T-cell (primary cell): ENCODE measurements at places on chromosomes 12 and 14. TPM values are rescaled to one million over a fixed set of nuclear protein-coding genes. Genes with fewer than 3 reads are reported as not detected.
A peak's percentile ranks its signal among the peaks of the same experiment; 100 is the strongest.

DNA sequence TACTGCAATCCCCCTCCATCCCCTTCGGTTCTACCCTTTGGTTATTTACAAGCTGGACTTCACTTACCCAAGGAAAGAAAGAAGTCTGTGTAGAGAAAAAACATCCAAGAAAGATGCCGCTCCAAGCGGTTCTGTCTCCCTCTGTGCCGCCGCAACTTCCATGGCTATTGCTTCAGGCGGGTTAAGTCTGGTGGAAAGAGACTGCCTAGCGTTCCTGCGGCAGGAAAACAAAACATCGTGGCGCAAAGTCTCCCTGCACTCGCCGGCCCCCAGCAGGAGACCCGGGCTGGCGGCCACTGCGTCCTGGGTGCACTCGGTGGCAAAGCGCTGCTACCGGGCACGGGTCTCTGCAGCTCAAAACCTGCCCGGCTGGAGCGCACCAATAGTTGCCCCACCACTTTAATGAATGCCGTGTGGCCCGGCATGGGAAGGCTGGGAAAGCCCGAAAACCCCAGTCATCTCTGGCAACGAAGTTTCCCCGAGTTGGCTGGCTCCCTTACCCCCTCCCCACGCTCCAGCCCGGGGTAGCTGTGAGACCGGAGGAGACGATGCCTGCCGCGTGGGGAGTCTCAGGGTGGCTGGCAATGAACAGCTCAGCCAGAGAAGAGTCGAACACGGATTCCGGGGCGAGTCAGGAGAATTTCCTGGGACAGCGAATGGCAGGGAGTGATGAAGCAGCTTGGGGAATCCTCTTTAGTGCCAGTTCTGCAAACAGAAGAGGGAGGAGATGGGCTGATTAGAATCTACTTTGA lies 3.5 kb upstream of the KCNK10 start:
- H3K4me1 ChIP-seq = no peaks in the 10 kb centered on the region
- peaks cover 46% of the 10 kb centered on the region for H3K27me3 ChIP-seq
- H3K27ac ChIP-seq = no peak overlapping the region
- H3K36me3 ChIP-seq = no peaks in the 10 kb centered on the region
- H3K4me3 ChIP-seq = no peak overlapping the region
- DNase-seq = no peak

GRCh38 chr12:67650388-67651131 lies 2.0 kb downstream of the DYRK2 start:
- H3K27me3 ChIP-seq = no peaks in the 10 kb centered on the region
- peaks cover 42% of the 10 kb centered on the region for H3K4me1 ChIP-seq
- peak; percentile 5 for DNase-seq
- peak overlapping the region; percentile 96 for H3K4me3 ChIP-seq
- peak overlapping the region; percentile 62 for H3K27ac ChIP-seq

DNA sequence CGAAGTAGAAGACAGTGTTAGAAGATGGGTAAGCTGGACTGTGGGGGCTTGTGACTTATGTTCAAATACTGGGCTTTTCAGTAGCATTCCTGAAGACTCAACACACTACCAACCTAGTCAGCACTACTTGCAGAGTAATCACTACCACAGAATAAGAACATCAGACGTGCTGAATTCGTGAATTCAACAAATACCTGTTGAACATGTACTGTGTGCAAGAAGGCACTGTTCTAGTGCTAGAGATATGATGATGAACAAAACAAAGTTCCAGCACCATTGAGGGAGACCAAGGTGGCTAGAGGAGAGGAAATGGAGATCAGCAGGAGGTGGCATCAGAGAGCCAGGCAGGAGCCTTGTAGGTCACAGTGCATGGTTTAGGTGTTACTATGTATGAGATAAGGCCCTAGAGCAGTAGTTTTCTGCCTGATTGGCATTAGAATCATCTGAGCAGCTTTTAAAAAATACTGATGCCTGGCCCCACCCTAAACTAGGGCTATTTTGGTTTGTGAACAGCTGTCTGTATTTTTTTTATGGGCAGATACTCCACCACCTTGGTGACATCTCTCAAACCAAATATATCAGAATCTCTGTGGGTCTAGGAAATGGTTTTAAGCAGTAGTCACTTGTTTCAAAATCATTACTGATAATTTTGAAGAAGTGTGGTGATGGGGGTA lies 26.8 kb downstream of the FERMT2 start:
- no peak overlapping the region for H3K4me3 ChIP-seq
- peaks cover 5% of the 10 kb centered on the region for H3K4me1 ChIP-seq
- no peaks in the 10 kb centered on the region for H3K36me3 ChIP-seq
- no peak overlapping the region for H3K27ac ChIP-seq

ULK1 gene
- 59.5 TPM for total RNA-seq

INHBE gene
- total RNA-seq = 0.13 TPM

PGF gene
- not detected for total RNA-seq

- DNase-seq = peak; percentile 61
- H3K4me3 ChIP-seq = no peak overlapping the region
- H3K27ac ChIP-seq = no peak overlapping the region
- peaks cover 5% of the 10 kb centered on the region for H3K4me1 ChIP-seq
Observed at GRCh38 chr12:69879007-69879960, 54.3 kb downstream of the MYRFL start.
